ENCODE measurements at places on chromosomes 3 and 15.

GRCh38 chr15:79283252-79284048, 928 bp downstream of the ANKRD34C start:
- DNase-seq = no peak

DNA sequence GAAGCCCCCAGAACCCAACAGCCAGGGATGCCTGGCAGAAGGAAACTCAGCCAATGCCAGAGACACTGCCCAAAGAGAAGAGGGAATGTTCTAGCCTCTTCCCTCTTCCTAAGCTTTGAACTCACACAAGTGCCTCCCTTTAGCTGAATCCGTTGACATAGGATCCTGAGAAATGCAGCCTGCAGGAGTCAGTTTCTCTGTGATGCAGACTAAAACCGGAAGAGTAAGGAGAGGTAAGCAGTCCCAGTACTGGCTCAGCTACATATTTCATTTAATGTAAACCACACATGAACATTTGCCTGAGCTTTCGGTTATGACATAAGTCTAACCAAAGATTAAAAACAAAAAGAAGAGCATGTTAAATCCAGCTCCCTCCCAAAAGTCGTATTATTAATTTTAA, 768.7 kb downstream of the TBL1XR1 start:
- no peak for DNase-seq

- no peak for DNase-seq
Observed at GRCh38 chr15:42612367-42612912, 37.0 kb downstream of the STARD9 start.

GRCh38 chr15:39852250-39852649, 67.8 kb downstream of the GPR176 start:
- DNase-seq = no peak

- DNase-seq = no peak
Observed at GRCh38 chr15:80434926-80435720, 30.9 kb downstream of the ARNT2 start.

Measured in DMS79 (cell line).